ENCODE measurements at places on chromosomes 16 and 17.

- DNase-seq, result no peak
Observed at GRCh38 chr16:71441348-71442050, 355 bp downstream of the TLE7 start.

DNA sequence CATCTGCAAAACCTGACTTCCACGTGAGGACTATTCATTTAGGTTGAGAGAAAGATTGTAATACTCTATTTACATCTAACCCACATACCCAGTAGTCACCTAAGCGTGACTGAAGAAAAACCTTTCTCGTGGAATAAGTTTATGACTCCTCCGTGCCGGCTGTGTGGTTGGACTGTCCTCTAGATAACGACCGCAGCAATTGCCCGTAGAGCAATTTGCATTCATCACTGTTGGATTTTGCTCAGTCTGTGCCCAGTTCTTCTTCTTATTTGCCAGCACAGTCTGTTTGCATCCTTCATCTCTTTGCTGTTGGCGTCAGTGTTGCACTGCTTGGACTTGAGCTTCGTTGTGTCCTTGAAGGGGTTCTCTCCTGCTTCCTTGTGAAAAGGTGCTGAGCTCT, 131.3 kb downstream of the CYB561 start:
- no peak for DNase-seq

- no peak for DNase-seq
Observed at GRCh38 chr17:10170233-10170632, 28.2 kb downstream of the GAS7 start.

- DNase-seq, result no peak
Observed at GRCh38 chr16:65570261-65570660, 448.4 kb upstream of the CDH11 start.

DNA sequence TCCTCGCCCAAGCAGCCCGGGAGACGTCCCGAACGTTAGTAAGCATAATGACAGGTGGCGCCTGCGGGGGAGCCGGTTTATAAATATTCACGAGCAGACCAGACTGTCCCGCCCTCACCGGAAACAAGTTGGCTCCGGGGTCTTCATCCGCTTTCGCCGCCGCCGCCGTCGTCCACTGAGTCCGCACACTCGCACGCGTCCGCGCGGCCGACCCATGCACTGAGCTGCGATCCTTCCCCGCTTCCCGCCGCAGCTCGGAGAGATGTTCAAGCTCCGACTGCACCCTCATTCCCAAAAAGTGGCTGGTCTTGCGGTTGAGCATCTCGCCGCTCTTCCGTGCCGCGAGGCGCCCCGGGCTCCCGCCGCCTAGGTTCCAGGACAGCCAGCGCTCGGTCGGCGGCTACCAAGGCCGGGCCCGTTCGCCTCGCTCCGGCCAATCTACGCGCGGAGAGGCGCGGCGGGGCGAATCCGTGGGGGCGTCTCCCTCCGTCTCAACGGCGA, 385 bp downstream of the CFAP119 start:
- no peak for DNase-seq

GRCh38 chr17:34647511-34647910, 68.1 kb downstream of the TMEM132E start:
- DNase-seq, result no peak

GRCh38 chr17:67016039-67016762, 28.2 kb upstream of the CACNG1 start:
- DNase-seq, result peak; percentile 14

DNA sequence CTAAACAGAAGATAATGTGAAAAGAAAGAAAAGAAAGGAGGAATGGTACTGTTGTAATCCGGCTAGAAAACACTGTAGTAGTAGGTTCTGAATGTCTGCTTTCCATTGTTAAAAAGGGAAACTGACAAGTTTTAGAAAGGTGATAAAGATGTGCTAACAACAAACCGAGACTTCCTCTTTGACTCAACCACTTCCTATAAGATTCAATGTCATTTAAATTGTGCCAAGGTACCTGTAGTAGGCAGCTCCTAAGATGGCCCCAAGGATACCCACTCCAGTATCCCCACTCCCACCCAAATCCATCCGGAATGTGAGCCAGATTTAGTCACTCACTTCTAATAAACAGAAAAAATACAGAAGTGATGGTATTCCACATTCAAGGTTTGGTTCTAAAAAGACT, 31.2 kb downstream of the XYLT1 start:
- DNase-seq, result no peak

- DNase-seq, result no peak
Observed at GRCh38 chr17:8163978-8164814, 1.4 kb upstream of the VAMP2 start.

DNA sequence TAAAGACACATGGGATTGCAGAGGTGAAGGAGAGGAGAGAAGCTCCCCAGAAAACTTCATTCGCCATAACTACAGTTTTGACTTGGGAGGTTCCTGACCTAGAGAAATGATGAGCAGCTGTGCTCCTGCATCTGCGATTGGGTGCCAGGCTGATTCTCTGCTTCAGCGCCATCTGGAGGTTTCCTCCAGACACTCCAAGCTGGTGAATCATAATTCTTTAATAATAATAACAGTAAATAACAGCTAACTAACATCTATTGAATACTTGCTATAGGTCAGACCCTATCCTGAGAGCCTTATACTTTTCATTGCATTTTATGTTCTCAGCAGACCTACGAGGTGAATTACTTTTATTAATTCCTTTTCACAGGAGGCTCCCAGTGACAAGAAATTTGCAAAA, 575.8 kb downstream of the TOX3 start:
- no peak for DNase-seq

DNA sequence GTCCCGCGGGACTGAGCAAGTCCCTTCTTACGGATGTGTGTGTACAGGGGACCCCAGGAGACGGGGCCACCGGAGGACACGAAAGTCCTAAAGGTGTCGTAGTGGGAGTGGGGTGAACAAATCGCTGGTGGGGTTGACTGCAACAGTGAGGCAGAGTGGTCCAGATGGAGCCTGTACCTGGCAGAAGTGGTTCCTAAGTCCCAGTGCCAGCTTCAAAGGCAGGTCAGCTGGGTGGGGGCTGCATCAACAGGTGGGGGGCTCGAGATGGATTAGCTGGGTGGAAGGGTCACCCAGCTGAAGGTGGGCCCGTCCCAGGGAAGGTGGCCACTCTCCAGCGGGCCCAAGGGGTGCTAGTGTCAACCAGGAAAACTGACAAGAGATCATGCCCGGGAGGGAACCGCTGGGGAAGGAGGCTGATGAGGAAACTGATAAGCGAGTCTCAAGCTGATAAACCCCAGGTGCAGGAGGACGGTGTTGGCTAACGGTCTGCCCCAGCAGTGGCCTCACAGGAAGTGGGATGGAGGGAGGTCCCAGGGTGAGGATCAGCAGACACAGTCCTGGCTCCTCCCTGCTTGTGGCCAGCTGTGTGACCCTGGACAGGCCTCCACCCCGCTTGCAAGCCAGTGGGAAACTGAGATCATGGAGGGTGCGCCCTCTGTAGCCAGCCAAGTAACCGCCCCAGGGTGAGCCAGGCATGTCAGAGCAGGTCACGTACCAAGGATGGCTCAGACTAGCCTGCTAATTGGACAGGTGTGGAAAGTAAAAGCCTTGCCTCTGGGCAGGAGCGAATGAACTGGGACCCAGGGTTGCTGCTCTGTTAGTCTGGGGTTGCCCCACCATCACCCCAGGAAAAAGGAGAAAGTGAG, 1.0 kb downstream of the ORAI3 start:
- DNase-seq, result peak; percentile 92

- no peak for DNase-seq
Observed at GRCh38 chr16:27332105-27332504, 18.3 kb downstream of the IL4R start.

DNA sequence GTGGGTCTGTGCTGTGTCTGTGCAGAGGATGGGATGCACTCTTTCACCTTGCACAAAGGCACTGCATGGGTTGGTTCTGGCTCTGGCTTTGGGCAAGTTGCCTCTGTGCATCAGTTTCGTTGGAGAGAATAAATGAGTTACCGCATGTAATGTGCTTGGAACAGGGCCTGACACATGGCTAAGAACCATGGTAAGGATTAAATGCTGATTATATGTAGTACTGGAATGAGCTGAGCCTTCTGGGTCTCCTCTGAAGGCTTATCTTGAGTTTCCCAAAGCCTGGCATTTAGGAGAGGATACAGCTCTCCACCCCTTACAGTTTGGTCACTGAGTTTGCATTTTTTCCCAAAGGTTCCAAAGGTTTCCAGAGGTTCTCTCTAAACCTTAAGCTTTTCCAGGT, 69.1 kb downstream of the KSR1 start:
- DNase-seq, result no peak

GRCh38 chr17:7993972-7994589, 8.3 kb upstream of the GUCY2D start:
- DNase-seq, result no peak

GRCh38 chr17:70047619-70048419, 27.2 kb upstream of the KCNJ16 start:
- no peak for DNase-seq

- DNase-seq, result no peak
Observed at GRCh38 chr17:57357830-57358430, 101.6 kb downstream of the MSI2 start.

DNA sequence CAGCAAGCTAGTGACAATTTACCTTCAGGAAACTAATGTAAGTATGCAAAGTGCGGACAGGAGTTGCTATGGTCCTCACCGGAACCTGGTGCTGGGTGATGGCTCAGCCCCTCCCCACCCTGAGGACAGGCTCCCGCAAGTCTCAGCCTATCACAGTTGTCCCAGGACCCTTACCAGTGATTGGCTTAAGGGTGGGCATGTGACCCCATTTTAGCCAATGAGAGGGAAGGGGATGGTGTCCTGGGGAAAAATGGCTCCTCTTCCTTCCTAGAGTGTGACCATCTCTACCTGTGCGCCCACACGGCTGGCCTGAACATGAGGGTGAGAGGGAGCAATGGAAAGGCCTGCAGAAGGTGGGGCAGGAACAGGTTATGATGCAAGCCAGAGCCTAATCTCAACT, 80.4 kb downstream of the C16orf78 start:
- DNase-seq, result no peak

GRCh38 chr17:46045639-46046038, 46.6 kb downstream of the STH start:
- peak; percentile 22 for DNase-seq

GRCh38 chr17:46009681-46010596, 10.9 kb downstream of the STH start:
- no peak for DNase-seq
